ENCODE measurements at places on chromosomes 1 and 21.

- peak; percentile 54 for DNase-seq
These were observed 12.6 kb downstream of the PYCR2 start for GRCh38 chr1:225911191-225912130.

DNA sequence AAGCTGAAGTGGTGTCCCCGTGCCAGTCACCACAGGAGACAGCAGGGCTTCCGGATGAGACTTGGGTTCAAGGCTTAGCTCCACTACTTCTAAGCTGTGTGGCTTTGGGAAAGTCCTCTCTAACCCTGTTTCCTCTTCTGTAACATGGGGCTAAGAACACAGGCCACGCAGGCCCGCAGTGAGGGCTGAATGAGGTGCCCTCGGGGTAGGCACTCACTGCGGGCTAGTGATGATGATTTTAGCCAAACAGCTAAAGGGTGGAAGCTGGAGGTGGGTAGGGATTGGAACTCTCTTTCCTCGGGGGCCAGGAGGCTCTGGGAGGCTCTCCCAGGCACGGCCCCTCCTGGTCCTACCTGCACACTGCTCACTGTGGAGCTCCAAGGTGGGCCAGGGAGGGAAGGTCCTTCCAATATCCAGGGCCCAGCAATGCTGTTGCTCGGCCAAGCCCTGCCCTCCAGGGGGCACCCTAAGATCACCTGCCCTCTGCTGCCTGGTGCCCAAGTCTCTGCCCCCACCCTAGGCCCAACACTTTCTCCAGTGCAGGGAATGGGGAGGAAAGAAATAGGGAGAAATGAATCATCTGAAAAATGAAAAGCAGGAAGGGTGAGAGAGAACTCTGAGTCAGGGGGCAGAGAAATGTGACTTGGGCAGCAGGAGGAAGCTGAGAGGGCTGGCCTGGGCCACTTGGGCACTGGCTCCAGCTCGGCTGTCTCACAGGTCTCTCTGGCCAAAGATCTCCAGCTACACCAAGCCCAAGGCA is 19.2 kb upstream of the EVA1B start:
- peak; percentile 84 for DNase-seq

DNA sequence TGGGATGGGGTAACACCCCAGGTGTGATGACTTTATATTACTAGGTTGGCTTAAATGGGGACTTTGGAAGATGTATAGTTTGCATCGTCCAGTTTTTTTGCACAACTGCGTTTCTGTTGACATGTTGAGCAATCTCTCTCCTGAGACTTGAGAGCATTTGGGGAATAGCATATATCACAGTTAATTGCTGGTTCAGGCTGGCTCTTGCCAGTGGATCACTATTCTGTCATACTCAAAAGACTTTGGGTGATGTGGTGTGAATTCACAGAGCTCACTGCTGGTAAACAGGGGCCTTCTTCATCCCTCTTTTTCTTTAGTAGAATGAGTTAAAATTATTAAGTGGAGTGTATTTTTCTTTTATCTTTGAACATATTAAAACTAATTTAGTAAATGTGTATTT is 44.3 kb downstream of the LHX9 start:
- DNase-seq, result no peak

- no peak for DNase-seq
These were observed 14.3 kb downstream of the ATP2B4 start for GRCh38 chr1:203640723-203641502.

- no peak for DNase-seq
These were observed 5.1 kb downstream of the CAPZB start for GRCh38 chr1:19480282-19480681.

DNA sequence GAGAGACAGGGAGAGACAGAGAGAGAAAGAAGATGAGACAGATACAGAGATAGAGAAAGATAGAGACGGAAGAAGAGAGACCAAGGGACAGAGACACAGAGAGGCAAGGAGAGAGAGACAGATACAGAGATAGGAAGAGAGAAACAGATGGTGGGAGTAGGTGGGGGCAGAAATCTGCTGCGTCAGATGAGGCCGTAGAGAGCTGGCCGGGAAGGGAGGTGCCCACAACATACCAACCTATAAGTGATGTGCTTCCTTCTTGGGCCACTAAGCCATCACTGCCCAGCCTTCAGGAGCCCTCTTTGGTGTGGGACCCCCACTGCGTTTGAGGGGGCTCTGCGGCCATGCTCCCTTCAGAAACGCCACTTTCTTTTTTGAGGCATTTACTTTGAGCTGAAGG is 307.6 kb upstream of the VAMP3 start:
- no peak for DNase-seq

DNA sequence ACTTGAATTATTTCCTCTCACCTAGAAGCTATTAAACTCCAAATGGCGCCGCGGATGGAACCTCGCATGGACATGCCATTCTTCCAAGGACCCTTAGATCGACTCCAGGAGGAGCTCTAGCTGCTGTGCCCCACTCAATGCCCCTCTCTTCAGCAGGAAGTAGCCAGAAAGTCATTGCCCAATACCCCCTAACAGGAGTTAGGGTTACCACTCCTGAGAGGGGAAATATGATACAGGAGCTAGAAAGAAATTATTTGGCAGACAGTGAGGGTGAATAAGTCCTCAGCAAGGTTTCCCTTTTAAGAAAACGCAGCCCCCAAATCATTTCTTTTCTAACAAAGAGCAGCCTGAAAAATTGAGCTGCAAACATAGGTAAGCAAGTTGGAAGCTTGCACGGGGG is 28.6 kb downstream of the TFB2M start:
- no peak for DNase-seq

DNA sequence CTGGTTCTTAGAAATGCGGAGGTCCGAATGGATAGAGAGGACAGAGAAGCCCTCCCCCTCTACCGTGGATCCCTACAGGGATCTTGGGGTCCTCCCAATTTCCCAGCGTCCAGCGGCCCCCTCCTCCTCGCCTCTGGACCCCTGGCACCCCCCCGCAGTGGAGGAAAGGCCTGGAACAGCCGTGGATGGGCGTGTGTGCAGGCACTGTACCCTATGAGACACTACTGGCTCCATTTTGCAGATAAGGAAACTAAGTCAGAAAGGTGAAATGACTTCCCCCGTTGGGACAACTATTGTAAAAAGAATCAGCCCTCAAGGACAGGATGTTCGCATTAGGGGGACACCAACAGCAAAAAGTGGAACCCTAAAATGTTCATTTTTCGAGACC is 931 bp upstream of the CLSTN1 start:
- DNase-seq, result no peak

GRCh38 chr1:42280821-42281220 is 54.2 kb downstream of the FOXJ3 start:
- no peak for DNase-seq

DNA sequence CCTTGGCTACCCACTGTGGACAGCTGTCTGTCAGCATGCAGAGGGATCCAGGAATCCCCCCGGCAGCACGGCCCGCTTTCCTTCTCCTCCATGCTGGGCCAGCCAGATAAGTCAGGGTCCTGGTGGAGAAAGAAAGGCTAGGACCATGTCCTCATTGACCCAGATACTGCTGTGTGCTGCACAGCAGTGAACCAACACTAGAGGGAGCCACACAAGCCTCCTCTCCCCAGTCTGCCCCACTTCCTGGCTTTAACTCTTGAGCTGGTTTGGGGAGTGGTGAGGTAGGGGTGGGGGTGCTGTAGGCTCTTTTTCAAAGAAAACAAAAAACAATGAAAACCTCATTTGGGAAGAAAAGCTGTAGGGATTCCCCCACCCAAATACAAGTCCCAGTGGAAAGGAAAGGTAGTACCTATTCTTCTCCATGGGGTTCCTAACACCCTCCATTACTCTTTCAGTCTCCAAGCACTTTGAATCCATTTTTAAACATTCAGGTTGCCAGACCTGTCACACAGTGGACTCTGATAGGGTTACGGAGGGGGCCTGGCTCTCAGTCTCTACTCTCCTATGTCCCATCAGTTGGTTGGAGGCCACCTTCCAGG is 84.9 kb upstream of the CD1D start:
- DNase-seq, result peak; percentile 52

DNA sequence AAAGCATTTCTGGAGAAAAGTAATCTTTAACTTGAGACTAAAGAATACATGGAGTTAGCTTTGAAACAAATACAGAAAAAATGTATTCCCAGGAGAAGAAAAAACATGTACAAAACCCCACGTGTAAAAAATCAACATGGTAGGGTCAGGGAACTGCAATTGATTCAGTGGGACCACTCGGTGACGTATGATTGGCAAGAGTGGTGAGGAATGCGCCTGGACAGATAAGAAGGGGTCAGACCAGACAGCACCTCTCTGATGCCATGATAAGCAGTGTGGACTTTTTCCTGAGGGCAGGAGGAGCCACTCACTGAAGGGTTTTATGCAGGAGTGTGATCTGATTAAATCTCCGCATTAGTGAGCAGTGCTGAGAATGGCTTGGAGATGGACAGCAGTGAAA is 142.5 kb downstream of the DAB1 start:
- DNase-seq, result no peak

DNA sequence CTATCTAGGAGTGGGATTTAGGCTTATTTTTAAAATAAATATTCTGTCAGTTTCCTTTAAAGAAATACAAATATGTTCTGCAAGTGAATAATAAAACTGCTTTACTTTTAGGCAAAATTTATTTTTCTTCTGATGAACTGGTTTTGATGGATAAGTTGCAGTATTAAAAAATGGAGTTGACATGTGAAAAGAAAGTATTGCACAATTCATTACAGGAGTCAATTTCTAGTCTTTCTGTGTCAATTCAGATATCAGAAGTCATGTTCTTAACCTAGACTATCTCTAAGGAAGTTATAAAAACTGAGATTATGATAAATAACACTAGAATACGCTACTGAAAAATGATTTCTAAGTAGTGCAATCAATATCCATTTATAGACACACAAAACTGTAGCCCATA is 270.2 kb upstream of the TMPRSS15 start:
- no peak for DNase-seq

GRCh38 chr1:25148673-25149300 is 83.5 kb downstream of the SYF2 start:
- DNase-seq, result peak; percentile 7

DNA sequence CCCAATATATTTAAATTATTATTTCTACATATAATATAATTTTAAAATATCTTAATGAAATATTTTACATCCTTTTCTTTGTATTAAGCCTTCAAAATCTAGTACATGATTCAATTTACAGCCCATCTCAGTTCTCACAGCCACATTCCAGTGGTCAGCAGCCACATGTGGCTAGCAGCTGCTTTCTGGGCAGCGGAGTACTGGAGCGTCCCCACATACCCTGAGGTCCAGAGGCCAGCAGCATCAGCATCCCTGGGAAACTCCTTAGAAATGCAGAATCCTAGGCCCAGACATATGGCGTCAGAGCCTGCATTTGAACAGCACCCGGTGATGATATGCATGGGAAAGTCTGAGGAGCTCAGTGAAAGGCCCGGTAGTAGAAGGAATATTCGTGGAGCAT is 8.6 kb upstream of the LHX4 start:
- no peak for DNase-seq

GRCh38 chr1:200638073-200638472 is 17.5 kb upstream of the KIF14 start:
- DNase-seq, result no peak

GRCh38 chr1:36106269-36106668 is 17.6 kb downstream of the ADPRS start:
- DNase-seq, result no peak

GRCh38 chr1:152160576-152160975 is 1.5 kb upstream of the RPTN start:
- no peak for DNase-seq

DNA sequence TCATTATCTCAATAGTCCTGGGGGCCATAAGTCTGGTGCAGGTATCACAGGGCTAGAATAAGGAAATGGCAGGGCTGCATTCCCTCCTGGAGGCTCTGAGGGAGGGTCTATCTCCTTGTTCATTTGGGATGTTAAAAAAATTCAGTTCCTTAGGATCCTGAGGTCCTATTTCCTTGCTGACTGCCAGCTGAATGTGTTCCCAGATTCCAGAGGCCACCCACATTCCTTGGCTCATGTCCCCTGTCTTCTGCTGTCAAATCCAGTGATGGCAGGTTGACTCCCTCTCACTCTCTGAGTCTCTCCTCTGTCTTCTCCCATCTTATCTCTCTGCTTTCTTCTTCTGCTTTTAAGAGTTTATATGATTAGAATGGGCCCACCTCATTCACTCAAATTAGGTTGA is 400.6 kb downstream of the PTPRU start:
- DNase-seq, result no peak
